ENCODE measurements at places on chromosomes 11 and 22.
A peak's percentile ranks its signal among the peaks of the same experiment; 100 is the strongest.

GRCh38 chr22:47696776-47697175, 934.3 kb downstream of the TBC1D22A start:
- no peak for DNase-seq

- no peak for DNase-seq
Measured at GRCh38 chr11:61793083-61793828, 545 bp downstream of the FEN1 start.

- no peak for DNase-seq
Measured at GRCh38 chr11:128532016-128532571, 55.3 kb downstream of the ETS1 start.

DNA sequence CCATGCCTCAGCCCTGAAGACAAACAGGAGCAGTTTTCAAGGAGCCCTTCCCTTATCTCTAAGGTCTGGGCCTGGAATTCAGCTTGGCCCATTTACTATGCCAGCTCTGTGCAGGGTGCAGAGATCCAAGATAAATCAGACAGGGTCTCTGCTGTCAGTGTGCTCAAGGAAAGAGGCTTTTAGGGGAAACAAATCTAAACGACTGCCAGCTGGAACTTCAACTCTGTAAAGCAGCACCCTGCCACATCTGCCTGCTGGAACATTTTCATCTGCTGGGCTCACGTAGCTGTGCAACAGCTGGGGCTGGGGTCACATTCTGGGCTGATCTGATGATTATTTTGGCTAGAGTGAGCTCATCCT, 19.8 kb upstream of the EHF start:
- no peak for DNase-seq

GRCh38 chr11:72553706-72554105, 119.4 kb upstream of the CLPB start:
- DNase-seq: peak; percentile 16

DNA sequence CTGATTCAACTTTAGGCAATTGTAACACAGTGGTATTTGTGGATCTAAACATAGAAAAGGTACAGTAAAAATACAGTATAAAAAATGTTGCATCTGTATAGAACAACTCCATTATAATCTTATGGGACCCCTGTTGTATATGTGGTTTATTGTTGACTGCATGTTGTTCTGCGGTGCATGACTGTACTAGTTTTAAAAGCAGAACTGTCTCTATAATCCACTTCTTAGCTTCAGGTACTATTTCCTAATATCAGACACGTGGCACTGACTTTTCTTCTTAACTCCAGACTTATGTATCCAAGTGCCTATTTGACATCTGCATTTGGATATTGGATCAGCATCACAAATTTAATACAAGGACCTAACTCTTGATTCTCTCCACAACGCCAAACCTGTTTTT, 41.1 kb downstream of the PACS1 start:
- DNase-seq: no peak

DNA sequence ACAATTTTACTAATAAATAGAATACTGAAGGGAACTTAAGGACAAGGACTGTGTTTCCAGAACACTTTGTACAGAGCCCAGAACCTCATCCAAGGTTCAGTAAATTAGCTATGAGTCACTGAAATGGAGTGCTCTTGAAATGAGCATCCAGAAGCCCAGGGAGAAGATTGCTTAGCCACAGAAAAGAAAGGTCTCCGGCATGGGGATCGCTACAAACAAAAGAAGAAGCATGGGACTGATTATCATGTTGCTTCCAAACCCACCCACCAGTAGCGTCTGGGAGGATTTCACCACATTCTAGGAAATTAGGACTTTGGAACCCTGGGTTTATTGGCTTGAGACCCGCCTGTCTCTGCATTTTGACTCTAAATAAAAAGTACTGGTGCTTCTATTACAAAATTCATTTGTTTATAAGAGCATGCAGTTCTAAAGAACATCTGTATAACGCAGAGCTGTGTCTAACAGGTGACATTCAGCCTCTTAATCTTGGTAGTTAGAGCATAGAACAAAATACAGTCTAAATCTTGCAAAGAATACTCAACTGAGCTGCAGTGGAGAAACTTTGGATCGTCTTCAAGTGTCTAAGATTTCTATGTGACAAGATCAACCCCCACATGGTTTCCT, 35.9 kb upstream of the SESN3 start:
- DNase-seq: no peak

DNA sequence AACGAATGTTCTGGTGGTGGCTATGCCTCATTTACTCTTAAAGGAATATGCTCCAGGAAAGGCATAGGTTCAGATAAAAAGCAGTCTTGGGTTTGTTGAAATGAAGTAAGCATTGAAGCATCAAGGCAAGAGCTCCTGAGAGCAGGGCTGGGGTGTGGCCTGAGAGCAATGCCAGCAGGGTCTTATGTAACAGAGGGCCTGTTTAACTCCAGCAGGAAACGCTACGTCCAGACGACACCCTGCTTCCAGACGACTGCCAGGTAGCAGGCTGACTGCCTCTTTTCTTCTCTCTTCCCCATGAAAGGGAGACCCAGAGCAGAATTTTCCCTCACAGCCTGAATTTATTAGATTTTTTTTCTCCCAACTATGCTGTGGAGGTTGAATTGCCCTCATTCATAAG, 127.2 kb upstream of the SLC5A12 start:
- DNase-seq: no peak

- DNase-seq: no peak
Measured at GRCh38 chr11:92770981-92771380, 198.5 kb upstream of the MTNR1B start.

GRCh38 chr11:44301564-44302271, 8.2 kb downstream of the ALX4 start:
- no peak for DNase-seq

DNA sequence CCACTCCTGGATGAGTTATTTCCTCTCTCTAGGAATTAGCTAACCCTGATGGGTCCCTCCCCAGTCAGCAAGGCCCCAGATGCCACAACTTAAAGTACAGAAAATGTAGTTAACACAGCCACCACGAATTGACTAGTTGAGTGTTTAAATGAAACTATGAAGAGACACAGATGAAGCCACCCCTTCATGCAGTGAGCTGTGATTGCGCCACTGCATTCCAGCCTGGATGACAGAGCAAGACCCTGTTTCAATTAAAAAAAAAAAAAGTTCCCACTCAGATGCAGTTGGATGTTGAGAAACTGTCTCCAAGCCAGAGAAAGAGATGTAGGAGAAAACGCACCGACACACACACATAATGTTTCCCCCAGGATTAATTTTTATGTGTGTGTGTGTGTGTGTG, 53.3 kb downstream of the SCN3B start:
- DNase-seq: no peak

GRCh38 chr22:30143265-30143664, 63.0 kb downstream of the HORMAD2 start:
- no peak for DNase-seq

- DNase-seq: no peak
Measured at GRCh38 chr11:115787302-115787701, 283.1 kb upstream of the CADM1 start.

DNA sequence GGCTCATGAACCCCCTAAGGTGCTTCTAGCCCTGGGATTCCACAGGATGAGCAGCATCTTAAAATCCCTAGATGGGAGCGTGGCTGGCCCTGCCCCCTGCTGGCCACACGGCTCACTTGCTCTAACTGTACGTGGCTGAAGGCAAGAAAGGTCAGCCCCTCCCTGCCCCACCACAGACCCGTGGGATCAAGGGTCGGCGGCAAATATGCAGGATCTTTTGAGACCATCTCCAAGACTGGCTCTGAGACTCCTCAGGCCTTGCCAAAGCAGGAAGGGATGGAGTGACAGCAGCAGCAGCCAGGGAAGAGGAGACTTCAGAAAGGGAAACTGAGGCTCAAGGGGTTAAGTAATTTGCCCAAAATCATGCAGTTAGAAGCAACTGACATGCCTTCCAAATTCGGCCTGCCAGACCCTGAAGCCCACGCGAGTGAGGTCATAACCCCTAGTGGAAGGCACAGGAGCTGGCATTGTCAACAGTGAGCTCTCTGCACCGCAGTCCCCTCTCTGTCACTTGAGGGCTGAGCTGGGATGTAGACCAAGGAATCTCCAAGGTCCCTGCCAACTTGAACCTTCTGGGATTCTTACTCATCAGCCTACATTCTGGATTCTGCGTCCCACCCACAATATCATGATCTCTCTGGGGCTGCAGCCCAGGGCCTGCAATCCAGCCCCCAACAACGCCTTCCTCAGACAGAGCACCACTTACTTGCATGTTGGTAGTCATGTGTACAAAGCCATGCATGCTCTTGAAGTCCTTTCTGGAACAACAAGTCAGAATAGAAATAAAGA, 31.4 kb downstream of the CREB3L1 start:
- peak; percentile 69 for DNase-seq

GRCh38 chr22:32985899-32986765, 72.0 kb downstream of the SYN3 start:
- DNase-seq: peak; percentile 51
